Amniotic epithelial cell (primary cell): ENCODE measurements at places on chromosomes 3 and 15.

GRCh38 chr3:108208831-108209230 is 13.4 kb downstream of the IFT57 start:
- no peak for DNase-seq

- DNase-seq, result no peak
Observed at GRCh38 chr15:95278532-95279245, 1047.3 kb downstream of the MCTP2 start.

DNA sequence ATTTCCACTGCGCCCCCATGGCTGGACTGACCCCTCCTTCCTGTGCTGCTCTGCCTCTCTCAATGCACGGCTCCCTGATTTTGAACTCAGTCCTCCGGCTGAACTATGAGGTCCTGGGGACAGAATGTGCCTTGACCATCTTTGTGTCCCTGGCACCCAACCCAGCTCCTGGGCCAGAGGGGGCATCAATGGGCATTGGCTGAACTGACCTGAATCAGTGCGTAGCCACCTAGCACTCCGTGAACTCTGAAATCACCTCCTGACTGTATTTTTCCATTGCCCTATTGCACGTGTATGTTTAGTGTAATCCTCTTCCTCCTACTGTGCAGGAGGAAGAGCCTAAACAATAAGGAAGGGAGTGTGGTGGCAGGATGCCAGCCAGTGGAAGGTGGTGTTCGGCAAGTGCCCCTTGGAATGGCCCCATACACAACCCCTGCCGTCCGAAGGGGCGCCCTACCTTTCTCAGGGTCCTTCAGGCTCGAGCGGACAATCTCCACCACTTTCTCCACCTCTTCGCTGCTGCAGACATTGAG is 33.5 kb downstream of the BDH1 start:
- DNase-seq, result no peak

DNA sequence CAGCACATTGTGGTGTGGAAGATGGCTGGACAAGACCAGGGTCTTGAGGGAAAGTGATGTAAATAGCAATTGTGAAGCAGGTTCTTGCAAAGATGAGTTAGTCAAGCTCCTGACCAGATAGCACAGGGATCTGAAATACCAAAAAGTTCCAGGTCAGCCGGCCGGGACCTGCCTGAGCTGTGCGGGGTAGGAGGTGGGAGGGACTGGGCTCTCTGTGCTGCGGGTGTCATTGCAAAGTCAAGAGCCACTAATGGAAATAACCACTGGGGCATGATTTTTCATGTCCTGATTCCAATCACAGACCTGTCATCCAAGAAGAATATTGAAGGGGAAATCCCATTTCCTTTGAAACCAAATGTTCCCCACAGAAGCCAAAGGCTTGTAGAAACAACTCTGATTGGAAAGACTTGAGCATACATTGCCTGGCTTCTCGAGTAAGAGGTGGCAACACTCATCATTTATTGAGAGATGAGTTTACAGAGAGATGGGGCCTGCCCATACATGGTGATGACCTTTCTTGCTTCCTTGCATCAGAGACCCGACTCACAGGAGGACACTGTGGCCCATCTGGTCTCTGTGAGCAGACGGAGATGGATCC is 44.2 kb upstream of the KY start:
- no peak for DNase-seq
